GM12878 (cell line): ENCODE measurements at places on chromosomes 11 and 22. TPM values are rescaled to one million over a fixed set of nuclear protein-coding genes. Genes with fewer than 3 reads are reported as not detected.

FAT3 gene
- 0.13 TPM in 1 of 2 replicates, not detected in the other for total RNA-seq

DNA sequence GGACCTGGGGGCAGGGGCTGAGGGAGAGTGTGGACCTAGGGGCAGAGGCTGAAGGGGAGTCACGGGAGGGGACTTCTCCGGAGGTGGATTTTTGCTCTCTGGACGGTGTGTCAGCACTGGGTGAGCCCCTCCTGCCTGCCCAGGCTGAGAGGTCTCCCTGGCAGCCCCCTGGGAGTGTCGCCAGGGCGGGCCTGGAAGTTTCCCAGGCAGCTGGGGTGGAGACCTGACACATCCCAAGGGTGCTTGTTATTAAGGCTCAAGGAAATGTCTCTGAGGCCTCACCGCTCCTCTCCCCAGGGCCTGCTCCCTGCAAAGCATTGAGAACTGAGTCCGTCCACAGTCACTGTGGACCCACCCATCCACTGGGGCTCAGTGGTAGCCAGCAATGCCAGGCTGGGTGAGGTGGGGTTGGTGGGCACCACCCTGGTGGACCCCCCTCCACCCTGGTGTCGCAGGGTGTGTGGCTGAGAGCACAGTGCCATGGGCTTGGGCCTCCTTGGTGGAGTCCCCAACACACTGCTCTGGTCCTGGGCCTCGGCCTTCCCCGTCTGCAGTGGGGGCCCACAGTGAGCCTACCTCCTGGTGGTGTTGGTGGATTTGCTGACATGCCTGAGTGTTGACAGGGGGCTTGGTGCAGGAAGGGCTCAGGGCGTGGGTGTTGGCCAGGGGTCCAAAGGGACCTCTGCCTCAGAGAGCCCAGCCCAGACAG, 2.5 kb downstream of the CD81 start:
- no peak for DNase-seq

SHANK3 gene
- total RNA-seq: 0.08 and 0.10 TPM in 2 replicates

DNA sequence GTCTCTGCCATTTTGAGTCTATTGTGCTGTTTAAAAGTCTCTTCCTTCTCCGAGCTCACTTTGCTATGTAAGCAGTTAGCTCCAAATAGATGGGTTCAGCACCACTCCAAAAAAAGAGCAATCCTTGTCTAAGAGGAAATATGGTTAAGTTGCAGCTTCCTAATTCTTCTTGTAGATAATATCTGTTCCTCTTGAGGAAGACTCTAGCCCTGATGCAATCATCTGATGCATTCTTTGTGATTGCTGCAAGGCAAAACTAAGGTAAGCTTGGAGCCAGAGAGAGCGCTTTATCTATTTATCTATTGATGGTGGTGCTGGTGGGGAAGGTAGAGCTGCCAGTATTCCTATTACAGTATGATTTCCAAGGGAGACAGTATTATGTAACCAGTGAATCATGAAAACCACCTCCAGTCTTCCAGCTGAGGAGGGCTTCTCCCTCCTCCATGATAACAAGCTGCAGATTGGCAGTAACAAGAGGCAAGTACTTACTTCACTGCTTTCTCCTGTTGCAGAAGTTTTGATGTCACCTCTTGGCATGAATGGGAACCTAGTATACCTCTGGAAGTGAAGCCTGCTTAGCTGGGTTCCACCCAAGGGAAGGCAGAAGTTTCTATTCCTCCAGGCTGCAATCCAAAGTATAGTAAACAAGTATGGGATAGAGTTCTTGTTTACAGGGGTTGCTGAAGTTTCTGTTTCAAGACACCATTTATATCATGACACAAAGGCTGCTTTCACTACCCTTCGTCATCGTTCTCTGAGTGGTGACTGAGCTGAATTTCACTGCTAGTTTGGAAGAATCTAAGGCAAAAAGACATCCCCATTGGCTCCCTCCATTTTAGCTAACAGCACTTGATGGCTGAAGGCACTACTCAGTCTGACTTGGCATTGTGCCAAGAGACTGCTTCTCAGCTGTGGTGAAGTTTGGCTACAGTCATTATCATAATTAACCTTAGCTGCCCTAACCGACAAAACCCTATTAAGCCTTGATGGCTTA, 49.7 kb downstream of the FDX1 start:
- no peak for DNase-seq

DLG2 gene
- 0.38 and 1.0 TPM in 2 replicates for total RNA-seq

- no peak for DNase-seq
Observed at GRCh38 chr11:110187731-110188130, 94.5 kb downstream of the ZC3H12C start.

DNA sequence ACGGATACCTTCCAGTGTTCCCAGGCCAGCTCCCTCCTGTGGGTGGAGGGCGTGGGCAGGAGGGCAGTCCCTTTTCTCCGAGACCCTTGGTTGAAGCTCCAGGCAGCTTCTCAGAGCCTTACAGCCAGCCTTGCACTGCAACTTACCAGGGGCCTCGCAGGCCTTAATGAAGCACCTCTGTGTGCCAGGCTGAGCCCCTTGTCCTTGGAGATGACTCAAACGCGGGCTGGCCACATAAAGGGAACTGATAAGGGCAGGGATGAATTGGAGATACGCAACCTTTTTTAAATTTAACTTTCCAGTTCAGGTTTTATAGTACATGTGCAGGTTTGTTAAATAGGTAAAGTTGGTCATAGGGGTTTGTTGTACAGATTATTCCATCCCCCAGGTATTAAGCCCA, 72.7 kb downstream of the WNT7B start:
- no peak for DNase-seq

DNA sequence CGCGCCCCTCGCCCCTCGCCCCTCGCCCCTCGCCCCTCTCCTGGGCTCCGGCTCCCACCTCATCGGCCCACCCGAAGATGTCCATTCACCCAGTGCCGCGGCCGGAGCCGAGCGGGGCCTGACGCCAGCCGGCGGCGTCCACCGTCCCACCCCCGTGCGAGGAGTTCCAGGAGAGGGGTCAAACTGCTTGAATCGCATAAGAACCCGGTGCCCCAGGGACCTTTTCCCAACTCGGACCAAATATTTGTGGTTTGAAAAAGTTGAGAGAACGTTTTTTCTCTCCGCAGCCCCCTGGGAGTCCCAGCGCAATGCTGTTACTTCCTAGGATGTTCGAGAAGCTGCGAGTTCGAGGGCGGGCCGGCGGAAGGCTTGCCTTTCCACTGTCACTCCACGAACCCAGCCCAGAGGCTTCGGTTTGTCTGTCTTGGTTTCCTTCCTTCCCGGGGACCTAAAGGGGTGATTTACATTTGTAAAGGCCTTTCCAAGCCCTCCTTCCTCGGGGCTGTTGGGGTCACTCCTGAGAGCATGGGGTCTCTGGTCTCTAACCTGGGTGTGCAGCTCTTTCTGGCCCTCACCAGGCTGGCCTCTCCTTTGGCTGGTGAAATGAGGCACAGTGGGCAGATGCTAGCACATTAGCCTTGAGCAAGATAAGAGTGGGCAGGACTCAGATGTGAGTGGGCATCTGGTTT, 38.0 kb downstream of the ETS1 start:
- no peak for DNase-seq

DNA sequence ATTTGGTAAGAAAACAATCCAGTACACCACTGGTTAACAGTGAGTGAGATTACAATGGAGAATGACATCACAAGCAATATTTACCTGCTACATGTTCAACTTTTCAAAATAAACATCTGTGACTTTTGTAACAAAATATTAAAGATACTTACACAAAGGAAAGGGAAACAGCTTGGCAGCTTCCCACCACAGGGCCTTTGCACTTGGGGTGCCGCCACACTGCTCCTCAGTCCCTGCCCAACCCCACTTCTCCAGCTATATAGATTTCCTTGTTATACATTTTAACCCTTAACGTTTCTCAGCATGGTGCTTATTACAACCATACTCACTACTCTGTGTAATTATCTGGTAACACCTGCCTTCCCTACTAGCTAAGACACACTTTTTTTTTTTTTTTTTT, 10.9 kb downstream of the KMT5B start:
- DNase-seq: no peak

- DNase-seq: no peak
Observed at GRCh38 chr11:63764340-63764678, 4.3 kb downstream of the ZFTA start.
